ENCODE measurements at places on chromosomes 5 and 9.

- DNase-seq = no peak
Observed at GRCh38 chr5:60370508-60370907, 329.5 kb downstream of the DEPDC1B start.

- no peak for DNase-seq
Observed at GRCh38 chr9:134989206-134990065, 71.7 kb upstream of the FCN1 start.

- no peak for DNase-seq
Observed at GRCh38 chr5:108743319-108743718, 4.4 kb upstream of the FER start.

DNA sequence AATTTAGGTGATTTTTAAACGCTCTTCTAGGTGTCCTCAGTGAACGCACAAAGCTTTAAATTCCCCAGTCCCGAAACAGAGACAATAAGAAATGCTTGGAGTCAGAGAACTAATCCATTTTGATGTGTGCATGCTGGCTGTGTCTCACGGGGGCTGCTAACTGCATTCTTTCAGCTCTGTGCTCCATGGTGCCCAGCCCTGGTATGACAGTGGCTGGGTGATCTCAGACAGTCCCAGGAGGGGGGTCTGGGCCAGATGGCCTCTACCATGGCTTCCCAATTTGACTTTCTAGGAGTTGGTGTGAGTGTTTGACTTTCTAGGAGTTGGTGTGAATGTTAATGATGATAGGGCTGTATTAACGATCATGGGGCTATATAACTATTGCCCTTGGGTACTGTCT, 12.1 kb downstream of the OLFM1 start:
- DNase-seq = no peak

- no peak for DNase-seq
Observed at GRCh38 chr5:142680605-142681259, 5.2 kb downstream of the FGF1 start.

GRCh38 chr9:79673614-79674013, 101.8 kb downstream of the TLE4 start:
- DNase-seq = no peak

GRCh38 chr5:5014586-5015235, 125.4 kb upstream of the ADAMTS16 start:
- DNase-seq = no peak

DNA sequence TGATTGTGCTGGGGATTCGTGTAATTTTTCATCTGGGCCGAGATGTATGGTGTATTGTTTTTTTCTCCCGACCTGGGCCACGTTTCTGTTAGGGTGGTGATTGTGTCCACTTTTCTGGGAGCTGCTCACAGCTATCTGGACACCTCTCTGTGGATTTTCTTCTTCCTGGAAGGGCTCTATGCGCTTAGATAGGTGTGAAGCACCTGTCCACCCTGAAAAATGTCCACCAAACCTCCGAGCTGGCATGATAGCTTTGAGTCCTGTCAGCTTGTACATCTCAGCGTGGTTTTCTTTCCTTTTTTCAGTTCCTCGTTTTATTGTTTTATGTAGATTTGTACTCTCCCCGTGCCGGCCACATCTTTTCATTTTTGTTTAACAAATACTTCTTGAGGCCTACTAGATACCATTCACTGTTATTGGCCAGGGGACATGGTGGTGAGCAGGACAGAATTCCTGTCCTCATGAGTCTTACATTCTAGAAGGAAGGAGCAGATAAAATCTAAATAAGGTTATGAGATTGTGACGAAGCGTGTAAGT, 1.1 kb downstream of the UGCG start:
- DNase-seq = peak; percentile 25

GRCh38 chr5:162466011-162466410, 398.4 kb downstream of the GABRG2 start:
- DNase-seq = no peak

DNA sequence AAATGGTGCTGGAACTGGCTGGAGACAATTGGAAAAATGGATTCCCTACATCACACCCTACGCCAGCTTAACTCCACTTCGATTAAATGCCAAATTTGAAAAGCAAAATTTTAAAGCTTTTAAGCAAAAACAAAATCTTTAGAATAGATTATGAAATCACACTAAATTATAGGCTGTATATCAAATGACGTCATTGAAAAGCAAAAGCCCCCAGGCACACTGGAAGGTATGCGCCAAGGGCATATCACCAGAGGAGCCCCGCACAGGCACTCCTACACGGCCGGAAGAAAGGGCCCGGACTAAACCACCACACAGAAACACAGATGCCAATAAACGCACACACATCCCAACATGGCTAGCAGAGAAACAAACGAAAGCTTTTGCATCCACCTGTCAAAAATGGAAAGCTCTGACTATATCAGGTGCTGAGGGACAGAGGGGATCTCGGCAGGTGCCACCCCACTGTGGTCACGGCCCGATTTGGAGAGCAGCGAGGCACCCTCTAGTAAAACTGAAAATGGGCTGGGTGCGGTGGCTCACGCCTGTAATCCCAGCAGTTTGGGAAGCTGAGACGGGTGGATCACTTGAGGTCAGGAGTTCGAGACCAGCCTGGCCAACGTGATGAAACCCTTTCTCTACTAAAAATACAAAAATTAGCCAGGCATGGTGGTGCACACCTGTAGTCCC, 17.0 kb upstream of the MXD3 start:
- DNase-seq = no peak

DNA sequence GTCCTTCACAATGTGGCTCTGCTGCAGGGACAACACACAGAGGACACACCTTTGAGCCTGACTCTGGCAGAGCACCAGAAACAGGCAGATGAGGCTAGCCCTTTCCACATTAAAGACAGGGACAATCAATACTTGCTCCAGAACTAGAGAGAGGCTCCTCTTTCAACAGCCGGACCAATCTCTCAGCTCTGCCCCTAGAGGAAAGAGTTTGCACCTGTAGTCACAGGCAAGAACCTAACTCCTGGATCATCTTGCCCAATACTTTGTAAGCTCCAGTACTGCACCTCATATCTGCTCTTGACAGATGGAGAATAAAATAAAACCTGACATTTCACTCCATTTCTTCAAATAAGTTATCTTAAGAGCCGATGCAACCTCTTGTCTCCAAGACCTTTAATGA, 52.1 kb downstream of the EPB41L4A start:
- no peak for DNase-seq

DNA sequence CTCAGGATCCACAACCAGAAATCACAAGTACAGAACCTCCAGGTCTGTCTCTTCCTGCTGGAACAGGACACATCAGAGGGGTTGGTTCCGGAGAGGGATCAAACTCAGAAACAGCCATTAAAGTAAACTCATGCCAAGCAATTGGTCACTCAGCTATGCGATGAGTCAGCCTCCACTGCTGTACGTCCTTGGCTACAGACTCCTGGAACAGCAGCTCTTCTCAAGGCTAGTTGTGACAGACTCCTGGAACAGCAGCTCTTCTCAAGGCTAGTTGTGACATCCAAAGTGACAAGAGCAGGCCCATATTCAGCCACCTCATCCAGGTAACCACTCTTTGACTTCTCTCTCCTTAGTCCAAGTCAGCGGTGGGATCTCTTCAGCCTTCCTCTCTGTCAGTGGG, at the start of gene SPINK13:
TSS of gene SPINK13 (plus strand) at position 229 of the 400 bp plus-strand sequence. CDS start 1,279 bp downstream, outside the sequence.
- DNase-seq = no peak

DNA sequence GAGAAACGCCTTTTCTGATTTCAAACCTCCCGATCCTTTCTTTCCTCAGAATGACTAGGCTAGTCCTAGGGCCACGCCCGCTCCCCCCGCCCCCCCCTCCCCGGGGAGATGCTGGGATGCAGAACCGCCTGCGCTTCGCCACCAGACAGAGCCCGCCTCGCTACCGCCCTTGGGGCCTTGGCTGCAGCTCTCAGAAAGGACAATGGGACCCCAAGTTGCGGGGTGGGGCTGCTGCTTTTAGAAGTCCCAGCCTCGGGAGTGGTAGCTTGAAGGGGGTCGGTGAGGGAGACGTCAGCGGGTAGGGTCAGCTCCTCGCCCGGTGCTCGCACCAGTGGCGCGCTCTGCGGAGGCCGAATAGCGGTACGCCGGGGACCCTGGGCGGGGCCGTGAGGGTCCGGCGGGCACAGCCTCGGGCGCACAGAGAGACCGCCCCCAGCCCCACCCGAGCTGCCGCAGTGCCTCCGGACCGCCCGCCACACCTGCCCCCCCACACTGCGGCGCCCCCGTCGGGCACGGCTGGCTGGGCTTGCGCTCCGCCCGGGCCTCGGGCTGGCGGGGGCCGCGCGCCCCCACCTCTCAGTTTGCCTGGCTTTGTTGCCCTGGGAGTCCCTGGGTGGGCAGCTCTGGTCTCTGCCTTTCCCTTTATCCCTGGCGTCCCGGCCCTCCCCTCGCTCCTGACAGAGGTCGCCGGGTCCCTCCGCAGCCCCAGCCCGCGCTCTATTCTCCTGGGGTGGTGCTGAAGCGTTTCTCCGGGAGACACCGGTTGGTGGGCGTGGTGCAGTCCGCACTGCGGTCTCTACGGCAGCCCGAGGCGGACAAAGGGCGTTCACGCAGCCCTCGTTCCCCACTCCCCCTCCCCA, 1.2 kb downstream of the MAP1B start:
- peak; percentile 44 for DNase-seq

DNA sequence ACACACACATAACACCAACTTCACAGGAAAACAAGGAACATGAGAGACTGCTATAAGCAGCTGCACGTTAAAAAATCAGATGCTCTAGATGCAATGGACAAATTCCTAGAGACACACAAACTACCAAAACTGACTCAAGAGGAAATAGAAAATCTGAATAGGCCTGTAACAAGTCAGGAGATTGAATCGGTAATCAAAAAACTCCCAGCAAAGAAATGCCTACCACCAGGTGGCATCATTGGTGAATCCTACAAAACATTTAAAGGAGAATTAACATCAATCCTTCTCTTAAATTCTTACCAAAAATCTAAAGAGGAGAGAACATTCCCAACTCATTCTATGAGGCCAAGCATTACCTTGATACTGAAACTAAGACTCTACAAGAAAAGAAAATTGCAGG, 54.9 kb downstream of the NDST1 start:
- DNase-seq = no peak

DNA sequence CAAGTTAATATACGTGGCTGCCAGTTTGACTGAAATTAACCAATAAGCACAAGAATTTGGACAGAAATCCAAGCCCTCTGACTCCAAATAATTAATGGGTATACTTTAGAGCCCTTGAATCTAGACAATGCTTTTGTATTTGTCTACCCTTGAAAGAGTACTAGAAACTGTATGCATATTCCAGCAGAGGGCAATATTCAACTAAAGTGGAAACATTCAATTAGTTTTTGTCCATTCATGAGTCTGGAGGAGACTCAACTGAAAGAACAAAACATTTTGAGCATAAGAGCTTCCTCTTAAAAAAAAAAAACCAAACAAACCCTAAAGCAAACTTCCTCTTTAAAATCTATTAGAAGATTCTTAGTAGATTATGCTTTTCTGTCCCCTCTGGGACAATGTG, 157.8 kb downstream of the ARHGEF28 start:
- DNase-seq = no peak

GRCh38 chr5:72366324-72366976, 46.3 kb downstream of the PTCD2 start:
- no peak for DNase-seq

DNA sequence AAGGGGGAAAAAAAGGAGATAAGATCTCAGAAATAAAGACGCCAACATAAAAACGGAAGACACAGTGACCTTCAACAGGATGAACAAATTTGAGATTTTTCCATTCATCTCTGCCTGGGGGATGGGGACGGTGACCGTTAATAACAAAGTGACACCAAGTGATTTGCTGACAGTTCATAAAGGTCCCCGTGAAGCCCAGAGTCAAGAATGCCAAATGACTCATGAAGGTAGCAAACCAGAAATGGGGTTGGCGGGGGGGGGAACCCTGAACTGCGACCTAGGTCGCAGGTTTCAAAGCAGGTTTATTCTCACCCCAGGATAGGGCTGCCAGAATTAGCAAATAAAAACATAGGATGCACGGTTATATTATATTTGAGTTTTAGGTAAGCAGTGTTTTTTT, 21.1 kb upstream of the SHB start:
- DNase-seq = no peak

- no peak for DNase-seq
Observed at GRCh38 chr5:28397502-28397941, 1359.1 kb upstream of the CDH9 start.

GRCh38 chr9:130939405-130940026, 469 bp upstream of the FIBCD1 start:
- DNase-seq = no peak

GRCh38 chr5:5592541-5592940, 170.1 kb downstream of the ICE1 start:
- DNase-seq = no peak

GRCh38 chr5:91433861-91434260, 50.7 kb upstream of the ARRDC3 start:
- no peak for DNase-seq

DNA sequence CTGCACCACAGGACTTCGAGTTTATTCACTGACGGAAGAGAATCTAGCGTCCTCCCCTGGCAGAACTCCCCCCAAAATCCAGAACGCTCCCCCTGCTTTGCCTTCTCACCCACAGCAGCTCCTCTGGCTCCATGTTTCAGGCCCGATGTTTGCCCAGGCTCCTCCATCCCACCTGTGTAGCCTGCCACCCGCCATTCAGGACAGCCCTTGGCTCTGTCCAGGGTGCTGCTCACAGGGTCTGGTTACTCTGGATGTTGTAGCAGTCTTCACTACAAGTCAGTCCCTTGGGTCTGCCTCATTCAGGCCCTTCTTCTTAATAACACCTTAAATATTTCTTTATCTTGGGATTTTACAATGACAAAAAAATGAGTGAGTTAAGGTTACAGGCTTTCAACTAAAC, 41.3 kb upstream of the SV2C start:
- DNase-seq = no peak

DNA sequence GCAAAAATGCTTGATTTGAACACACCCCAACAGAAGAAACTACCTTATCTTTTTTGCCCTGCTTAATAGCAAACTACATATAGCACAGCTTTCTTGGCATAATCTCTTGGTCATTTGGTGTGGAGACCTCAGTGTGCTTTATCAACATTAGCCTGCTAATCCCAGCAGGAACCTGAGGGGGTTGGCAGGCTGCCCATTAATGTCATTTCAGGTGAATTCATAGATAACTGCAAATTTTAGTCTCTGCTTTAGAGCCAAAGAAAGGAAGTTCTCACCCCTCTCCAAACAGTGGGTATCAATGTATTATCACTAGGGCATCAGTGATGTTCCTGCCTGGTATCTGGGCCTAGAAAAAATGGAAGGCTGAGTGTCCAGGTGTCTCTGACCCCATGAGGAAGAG, 489.0 kb downstream of the NTRK2 start:
- no peak for DNase-seq

GRCh38 chr5:58545912-58546311, 37.0 kb upstream of the RAB3C start:
- no peak for DNase-seq

DNA sequence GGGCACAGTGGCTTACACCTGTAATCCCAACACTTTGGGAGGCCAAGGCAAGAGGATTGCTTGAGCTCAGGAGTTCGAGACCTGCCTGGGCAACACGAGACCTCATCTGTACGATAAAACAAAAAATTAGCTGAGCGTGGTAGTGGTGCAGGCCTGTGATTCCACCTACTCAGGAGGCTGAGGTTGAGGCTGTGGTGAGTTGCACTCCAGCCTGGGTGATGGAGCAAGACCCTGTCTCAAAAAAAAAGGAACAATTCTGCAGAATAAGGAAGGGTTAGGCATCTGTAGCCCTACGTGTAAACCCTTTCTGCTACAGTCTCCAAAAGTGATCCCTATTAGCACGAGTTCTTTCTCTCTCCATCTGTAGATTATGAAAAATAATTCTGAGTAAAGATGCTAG, 19.9 kb downstream of the CDC26 start:
- no peak for DNase-seq

GRCh38 chr5:43638107-43638506, 35.1 kb downstream of the NNT start:
- DNase-seq = no peak
